GM12878 (cell line): ENCODE measurements at places on chromosomes 13 and 19. TPM values are rescaled to one million over a fixed set of nuclear protein-coding genes. Genes with fewer than 3 reads are reported as not detected.

GRCh38 chr13:60509601-60510386, 112.8 kb downstream of the TDRD3 start:
- no peak for DNase-seq
- no peak overlapping the region for H3K27ac ChIP-seq

DNA sequence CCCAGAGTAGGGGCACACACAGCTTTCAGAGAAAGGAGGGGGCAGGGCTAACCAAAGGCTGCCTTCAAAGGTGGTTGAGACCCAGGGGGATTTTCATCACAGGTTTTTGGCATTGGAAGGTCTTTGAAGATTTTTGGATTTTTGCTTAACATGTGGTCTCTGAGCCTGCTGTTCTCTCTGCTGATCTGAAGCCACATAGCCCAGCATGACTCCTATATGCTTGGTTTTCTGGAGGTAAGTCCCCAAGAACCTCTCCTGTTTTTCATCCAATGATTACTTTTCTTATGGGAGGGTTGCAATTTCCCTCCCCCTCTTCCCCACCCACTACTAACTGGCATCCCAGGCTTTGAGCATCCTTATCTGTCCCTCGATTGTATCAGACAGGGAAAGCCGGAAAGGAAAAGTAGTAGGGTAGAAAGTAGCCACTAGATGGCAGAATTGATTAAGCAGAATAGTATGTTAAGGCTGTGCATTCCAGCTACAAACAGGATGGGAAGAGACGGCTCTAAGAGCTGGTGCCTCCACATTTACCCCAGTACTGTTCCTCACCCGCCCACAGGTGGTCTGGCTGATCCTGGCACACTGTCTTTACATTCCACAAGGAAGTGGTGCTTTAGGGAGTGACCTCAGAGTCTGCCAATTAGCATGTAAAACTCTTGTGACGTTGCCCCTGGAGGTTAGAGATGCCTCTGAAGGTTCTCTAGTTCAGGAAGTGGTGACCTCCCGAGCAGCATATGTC, 218.9 kb upstream of the EDNRB start:
- peak; percentile 46 for DNase-seq
- no peak overlapping the region for H3K4me3 ChIP-seq
- no peak overlapping the region for H3K27ac ChIP-seq
- H3K4me1 ChIP-seq, result no peaks in the 10 kb centered on the region

GRCh38 chr19:47623151-47623920, 14.4 kb downstream of the BICRA start:
- H3K4me1 ChIP-seq, result 0 out of 2 replicates have a peak, but pooled peaks cover 3% of the 10 kb centered on the region
- H3K27me3 ChIP-seq, result no peaks in the 10 kb centered on the region
- no peak overlapping the region for H3K27ac ChIP-seq

- no peak for DNase-seq
- H3K4me1 ChIP-seq, result no peaks in the 10 kb centered on the region
- no peak overlapping the region for H3K4me3 ChIP-seq
- no peak overlapping the region for H3K27ac ChIP-seq
- H3K27me3 ChIP-seq, result no peaks in the 10 kb centered on the region
Observed at GRCh38 chr19:403221-404027, 5.5 kb downstream of the C2CD4C start.

GRCh38 chr13:111954661-111955411, 112.1 kb upstream of the SOX1 start:
- H3K27ac ChIP-seq, result no peak overlapping the region
- H3K36me3 ChIP-seq, result no peaks in the 10 kb centered on the region
- DNase-seq, result no peak
- no peaks in the 10 kb centered on the region for H3K4me1 ChIP-seq
- no peaks in the 10 kb centered on the region for H3K27me3 ChIP-seq

DNA sequence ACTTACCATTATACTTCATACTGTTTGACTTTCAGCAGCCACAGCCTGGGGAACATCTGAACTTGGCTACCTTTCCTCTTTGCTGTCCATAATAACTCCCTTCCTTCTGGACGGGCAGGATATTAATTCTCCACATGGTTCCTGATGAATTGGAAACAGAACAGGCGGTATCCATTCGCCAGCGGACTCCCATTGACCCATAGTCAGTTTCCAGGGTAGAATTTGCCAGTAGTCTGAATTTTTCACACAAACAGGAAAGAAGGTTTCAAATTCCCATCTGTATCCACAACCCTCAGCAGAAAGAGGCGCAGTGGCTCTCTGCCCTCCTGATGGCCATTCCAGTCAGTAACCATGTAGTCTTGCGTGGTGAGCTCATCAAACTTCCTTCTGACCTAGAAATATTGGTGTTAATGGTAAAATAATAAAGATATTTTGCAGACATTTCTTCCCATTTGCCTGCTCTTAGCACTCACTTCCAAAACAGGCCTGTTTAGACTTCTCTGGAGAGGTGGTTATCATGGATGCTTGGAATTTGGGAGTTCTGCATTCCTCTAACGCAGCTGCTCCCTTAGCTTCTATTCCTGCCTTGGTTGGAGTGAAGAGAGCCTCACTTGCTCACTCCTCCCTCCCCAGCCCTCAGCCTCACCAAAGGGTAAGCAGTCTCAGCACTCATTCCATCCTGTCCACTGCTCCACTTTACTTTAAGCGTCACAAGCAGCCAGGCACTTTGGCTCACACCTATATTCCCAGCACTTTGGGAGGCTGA, 75.0 kb upstream of the OXGR1 start:
- DNase-seq, result no peak
- no peaks in the 10 kb centered on the region for H3K4me1 ChIP-seq
- no peaks in the 10 kb centered on the region for H3K36me3 ChIP-seq
- no peaks in the 10 kb centered on the region for H3K27me3 ChIP-seq

- no peaks in the 10 kb centered on the region for H3K4me1 ChIP-seq
- H3K4me3 ChIP-seq, result no peak overlapping the region
- H3K27me3 ChIP-seq, result no peaks in the 10 kb centered on the region; the same call in none of the 2 replicates
- H3K27ac ChIP-seq, result no peak overlapping the region
- no peaks in the 10 kb centered on the region for H3K36me3 ChIP-seq
Observed at GRCh38 chr19:39262496-39262895, 5.7 kb upstream of the IFNL2 start.

DNA sequence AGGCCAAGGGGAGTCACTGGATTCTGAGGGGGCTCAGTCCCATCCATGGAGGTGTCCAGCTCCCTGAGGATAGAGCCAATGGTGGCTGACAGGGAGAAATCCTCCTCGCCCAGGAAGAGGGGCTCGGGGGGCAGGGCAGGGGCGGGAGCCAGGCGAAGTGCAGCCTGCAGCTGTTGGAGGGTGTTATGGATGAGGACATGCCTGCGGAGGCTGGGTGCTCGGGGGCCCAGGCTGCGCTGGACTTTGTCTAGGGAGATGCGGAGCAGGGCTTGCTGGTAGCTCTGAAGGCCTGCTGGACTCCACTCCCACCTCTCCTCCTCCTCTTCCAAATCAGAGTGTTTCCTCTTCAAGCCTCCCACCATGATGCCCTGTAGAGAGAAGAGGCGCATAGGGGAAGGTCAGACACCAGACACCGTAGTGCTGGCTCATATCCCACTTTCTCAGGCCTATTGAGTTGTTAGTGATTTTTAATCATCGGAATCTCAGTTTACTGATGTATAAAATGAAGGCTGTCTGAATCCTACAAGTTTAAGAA, 2.3 kb downstream of the SERTAD3 start:
- no peaks in the 10 kb centered on the region for H3K27me3 ChIP-seq
- DNase-seq, result no peak
- H3K36me3 ChIP-seq, result peaks cover 8% of the 10 kb centered on the region
- peaks cover 5% of the 10 kb centered on the region for H3K4me1 ChIP-seq
- H3K4me3 ChIP-seq, result peak overlapping the region; percentile 91

- H3K4me1 ChIP-seq, result no peaks in the 10 kb centered on the region
- no peaks in the 10 kb centered on the region for H3K36me3 ChIP-seq
- no peak overlapping the region for H3K27ac ChIP-seq
- H3K4me3 ChIP-seq, result no peak overlapping the region
- H3K27me3 ChIP-seq, result no peaks in the 10 kb centered on the region
Observed at GRCh38 chr19:35973487-35973886, 21.5 kb upstream of the SDHAF1 start.

DNA sequence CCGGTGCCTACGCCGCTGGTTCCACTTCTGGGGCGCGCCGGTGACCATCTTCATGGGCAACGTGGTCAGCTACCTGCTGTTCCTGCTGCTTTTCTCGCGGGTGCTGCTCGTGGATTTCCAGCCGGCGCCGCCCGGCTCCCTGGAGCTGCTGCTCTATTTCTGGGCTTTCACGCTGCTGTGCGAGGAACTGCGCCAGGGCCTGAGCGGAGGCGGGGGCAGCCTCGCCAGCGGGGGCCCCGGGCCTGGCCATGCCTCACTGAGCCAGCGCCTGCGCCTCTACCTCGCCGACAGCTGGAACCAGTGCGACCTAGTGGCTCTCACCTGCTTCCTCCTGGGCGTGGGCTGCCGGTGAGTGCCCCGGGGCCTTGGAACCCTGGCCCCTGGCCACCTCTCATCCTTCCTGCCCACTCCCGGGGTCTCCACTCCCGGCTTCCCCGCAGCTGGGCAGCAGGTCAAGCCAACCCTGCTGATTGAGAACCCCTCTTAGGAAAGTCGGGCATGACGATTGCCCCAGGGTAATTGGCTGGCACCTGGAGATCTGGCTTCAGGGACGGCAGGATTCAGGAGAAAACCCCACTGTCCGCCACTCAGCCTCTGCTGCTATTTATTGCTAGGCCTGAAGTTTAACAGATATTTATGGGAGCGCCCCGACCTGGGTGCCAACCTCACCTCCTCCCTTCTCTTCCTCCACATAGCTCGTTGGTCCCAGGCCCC, 39.1 kb downstream of the TRPM4 start:
- no peaks in the 10 kb centered on the region for H3K4me1 ChIP-seq
- H3K27ac ChIP-seq, result no peak overlapping the region
- no peaks in the 10 kb centered on the region for H3K27me3 ChIP-seq

DNA sequence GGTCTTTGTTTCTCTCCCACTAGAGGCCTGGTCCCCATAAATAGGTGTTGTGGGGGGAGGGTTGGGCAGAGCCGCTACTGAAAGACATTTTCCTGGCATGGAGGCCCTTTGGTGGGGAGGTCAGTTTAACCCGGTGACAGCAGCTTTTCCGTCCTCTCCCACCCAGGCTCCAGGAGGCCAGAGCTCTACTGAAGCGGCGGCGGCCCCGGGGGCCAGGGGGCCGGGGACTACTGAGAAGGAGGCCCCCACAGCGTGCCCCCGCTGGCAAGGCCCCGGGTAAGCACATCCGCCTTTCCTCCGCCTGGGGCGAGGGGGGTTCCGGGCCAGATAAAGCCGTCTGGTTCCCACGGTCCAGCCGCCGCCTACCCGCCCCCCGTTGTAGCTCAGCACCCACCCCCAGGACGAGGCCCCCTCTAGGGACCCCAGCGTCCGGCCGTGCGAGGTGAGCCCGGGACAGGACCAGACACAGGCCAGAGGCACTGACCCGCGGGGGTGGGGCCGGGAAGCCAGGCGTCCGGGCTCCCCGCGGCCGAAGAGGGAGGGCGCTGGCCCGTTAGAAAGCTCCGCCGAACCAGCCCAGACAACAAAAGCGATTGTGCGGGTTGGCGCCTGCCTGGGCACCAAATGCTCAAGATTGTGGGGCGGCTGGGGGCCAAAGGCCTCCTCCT, 1.1 kb upstream of the LTBP4 start:
- no peak overlapping the region for H3K27ac ChIP-seq
- peaks cover 21% of the 10 kb centered on the region for H3K4me1 ChIP-seq
- peaks cover 11% of the 10 kb centered on the region for H3K27me3 ChIP-seq
- H3K4me3 ChIP-seq, result no peak overlapping the region

DNA sequence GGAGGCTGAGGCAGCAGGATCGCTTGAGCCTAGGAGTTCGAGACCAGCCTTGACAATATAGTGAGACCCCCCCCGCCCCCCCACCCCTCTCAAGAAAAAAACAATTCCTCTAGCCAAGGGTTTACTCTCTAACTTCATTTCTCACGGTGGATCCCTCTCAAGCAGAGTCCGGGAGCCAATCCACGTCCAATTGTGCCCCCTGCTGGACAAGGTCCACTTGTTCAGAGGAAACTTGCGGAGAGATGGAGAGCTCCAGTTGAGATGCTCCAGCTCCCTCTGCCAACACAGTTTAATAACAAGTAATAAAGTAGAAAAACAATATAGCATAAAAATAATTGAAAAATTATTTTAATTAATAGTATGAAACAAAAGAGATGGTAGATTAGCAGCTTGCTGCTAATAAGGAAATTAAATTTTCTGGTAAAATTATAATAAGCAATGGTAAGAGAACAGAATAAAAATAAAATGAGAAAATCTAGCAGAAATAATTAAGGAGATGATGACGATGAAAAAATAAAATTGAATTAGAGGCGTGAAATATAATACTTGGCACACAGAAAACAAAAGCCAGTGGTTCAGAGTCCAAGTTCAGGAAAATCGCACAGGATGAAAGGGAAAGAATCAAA, 14.5 kb upstream of the SIGLEC14 start:
- no peaks in the 10 kb centered on the region for H3K27me3 ChIP-seq
- no peaks in the 10 kb centered on the region for H3K36me3 ChIP-seq
- H3K4me3 ChIP-seq, result no peak overlapping the region
- no peak overlapping the region for H3K27ac ChIP-seq
- DNase-seq, result no peak

DNA sequence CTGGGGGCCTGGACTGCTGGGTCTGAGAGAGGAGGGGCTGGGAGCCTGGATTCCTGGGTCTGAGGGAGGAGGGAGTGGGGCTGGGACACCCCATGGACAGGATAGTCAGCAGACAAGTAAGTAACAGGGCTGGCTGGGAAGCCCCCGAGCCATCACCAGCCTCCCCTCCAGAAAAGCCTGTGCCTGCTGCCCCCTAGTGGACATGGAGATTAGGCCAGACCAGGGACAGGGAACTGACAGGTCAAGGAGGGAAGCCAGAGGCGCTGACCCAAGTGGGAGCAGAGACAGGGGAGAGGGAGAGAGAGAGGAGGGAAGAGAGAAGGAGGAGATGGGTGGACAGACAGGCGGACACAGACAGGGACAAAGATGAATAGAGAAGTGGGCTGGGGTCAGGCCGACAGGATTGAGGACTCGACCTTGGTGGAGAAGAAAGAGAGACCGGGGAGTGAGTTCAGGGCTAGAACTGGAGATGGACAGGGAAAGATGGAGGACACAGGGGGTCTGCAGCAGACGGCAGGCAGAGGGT, 6.7 kb upstream of the ERFL start:
- H3K4me3 ChIP-seq, result no peak overlapping the region
- no peaks in the 10 kb centered on the region for H3K36me3 ChIP-seq
- no peaks in the 10 kb centered on the region; the same call in none of the 2 replicates for H3K27me3 ChIP-seq
- peaks cover 23% of the 10 kb centered on the region for H3K4me1 ChIP-seq
- H3K27ac ChIP-seq, result no peak overlapping the region

GRCh38 chr13:43977911-43978310, 98.2 kb downstream of the LACC1 start:
- H3K36me3 ChIP-seq, result no peaks in the 10 kb centered on the region
- DNase-seq, result no peak
- no peaks in the 10 kb centered on the region for H3K27me3 ChIP-seq
- no peaks in the 10 kb centered on the region for H3K4me1 ChIP-seq
- H3K4me3 ChIP-seq, result no peak overlapping the region
- no peak overlapping the region for H3K27ac ChIP-seq

The STOML3 gene
- total RNA-seq, result not detected in 2 replicates

The ZNF586 gene
- total RNA-seq, result 16.5 and 19.7 TPM in 2 replicates

The SOX1 gene
- not detected in 2 replicates for total RNA-seq

The SLC7A9 gene
- total RNA-seq, result 0.13 TPM in 1 of 2 replicates, not detected in the other

The CEACAM1 gene
- 8.0 and 9.0 TPM in 2 replicates for total RNA-seq
